Suppressor macrophage (primary cell): ENCODE measurements at places on chromosomes 16 and 17.

GRCh38 chr17:54859187-54859586, 41.5 kb upstream of the TOM1L1 start:
- no peak for DNase-seq

DNA sequence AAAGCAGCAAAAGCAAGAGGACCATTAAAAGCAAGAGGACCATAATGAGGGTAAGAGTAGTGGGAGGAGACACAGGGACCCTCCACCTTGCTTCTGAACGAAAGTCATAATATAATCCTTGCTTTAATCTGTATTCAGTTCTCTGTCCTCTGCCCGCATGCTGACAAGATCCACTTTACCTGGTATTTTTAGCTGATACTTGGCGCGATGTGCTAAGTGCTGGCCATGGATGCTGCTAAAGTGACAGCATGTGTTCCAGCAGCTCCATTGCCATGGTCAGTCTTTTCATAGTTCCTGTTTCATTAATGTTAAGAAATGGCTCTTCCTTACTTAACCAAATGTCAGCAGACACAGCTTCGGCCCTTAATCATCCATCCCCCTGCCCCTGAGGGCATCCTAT, 86.8 kb downstream of the CA10 start:
- DNase-seq = no peak

DNA sequence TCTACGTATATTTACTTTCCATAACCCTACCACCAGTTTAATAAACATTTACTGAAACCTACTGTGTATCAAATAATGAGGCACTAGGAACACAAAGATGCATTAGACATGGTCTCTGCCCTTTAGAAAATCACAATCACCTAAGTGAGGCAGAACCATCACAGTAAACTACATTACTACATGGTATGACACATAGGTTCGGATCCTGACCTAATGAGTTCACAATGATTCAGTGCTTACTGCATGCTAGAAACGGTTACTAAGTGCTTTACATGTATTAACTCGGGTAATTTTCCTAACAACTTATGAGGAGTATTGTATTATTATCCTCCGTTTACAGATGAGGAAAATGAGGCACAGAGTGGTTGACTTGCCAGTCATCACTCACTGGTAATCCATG, 5.2 kb upstream of the SYNRG start:
- DNase-seq = no peak

GRCh38 chr16:59697761-59698160, 963.6 kb upstream of the GOT2 start:
- no peak for DNase-seq

GRCh38 chr17:29107933-29108822, 65.2 kb downstream of the PIPOX start:
- peak; percentile 19 for DNase-seq

DNA sequence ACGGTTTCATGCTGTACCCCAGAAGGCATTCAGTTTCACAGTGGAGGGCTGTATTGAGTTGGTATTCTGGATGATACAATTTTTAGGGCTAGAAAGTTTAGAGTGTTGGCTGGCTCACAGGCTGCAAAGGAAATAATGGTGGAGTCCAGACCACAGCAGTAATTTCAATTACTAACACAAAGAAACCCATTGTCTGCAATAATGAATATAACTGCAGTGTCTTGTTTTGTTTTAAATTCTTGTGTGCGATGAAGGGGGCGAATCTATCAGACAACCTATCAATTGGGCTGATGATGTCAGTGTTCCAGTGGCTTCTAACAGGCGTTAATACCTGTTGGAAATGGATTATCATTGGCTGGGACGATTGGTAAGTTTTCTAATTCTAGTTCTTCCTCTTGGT, 1.5 kb downstream of the SP2 start:
- DNase-seq = no peak

DNA sequence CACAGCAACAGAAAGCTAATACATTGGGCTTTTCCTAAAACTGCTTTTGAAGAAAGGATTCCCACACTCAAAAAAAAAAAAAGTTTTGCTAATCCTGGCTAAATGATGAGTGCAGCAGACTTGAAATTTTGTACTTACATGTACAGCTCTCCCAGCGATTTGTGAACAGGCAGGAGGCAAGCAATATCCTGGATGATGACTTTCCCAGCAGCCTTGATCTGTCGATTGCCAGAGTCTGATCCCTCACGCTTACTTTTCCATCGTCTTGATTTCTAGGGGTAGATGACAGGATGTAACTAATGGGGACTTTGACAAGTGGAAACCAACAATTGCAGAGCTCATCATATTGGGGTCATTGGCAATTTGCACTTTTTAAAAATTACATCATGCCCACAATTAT, 91.4 kb downstream of the WDR59 start:
- no peak for DNase-seq

DNA sequence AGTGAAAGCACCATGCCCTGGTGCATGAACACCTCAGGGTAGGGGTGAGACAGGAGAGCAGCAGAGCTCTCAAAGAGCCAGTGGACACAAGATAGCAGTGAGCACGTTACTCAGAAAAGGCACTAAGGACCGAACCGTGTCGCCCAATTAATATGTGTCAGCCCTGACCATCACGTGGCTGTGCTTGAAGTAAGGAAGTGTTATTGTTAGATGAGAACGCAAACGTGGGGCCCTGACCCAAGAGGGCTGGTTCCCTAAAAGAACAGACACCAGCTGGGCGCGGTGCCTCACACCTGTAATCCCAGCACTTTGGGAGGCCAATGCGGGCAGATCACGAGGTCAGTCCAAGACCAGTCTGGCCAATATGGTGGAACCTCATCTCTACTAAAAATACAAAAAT, 16.3 kb downstream of the AXIN1 start:
- peak; percentile 57 for DNase-seq

GRCh38 chr17:4409659-4410058, 24.1 kb upstream of the SPNS3 start:
- DNase-seq = no peak

GRCh38 chr17:38984666-38985065, 17.5 kb upstream of the FBXO47 start:
- peak; percentile 73 for DNase-seq

GRCh38 chr16:12898551-12898950, 2.8 kb upstream of the SHISA9 start:
- DNase-seq = no peak

DNA sequence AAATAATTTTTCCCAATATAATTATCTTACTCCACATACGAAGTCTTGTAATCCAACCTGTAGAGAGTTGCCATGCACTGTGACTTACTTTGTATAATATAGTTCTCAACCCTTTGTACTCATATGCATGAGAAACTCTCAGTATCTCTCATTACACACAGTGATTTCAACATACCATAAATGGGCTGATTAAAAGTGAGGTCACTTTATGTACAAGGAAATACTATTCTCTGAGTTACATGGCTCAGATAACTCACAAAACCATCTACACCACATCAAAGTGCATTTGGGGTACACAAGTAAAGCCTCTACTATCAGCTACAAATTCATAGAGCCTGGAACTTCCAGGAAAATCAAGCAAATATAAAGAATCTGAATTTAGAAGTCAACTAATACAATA, 27.9 kb downstream of the SLFN12 start:
- DNase-seq = no peak

- peak; percentile 99 for DNase-seq
Measured at GRCh38 chr17:7842380-7843256, 8.6 kb downstream of the KDM6B start.

DNA sequence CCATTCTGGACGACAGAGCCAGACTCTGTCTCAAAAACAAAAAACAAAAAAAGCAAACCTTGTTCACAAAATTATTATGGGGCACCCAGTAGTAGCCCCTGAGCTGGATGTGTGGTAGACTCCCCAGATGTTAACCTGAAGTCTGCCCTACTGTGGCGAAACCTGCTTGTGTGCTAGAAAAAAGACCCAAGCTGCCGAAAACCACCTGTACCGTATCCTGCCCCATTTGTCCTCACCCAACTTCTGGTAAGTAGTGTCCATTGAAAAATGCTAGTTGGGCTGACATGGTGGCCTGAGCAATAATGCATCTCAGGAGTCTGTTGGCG, 9.1 kb downstream of the RMI2 start:
- no peak for DNase-seq

- DNase-seq = no peak
Measured at GRCh38 chr17:4490637-4491061, 8.0 kb upstream of the SPNS2 start.

GRCh38 chr16:82082097-82082496, 47.0 kb downstream of the HSD17B2 start:
- no peak for DNase-seq

- DNase-seq = no peak
Measured at GRCh38 chr16:72847187-72848027, 200.5 kb downstream of the ZFHX3 start.

- DNase-seq = no peak
Measured at GRCh38 chr17:79633993-79634813, 23.4 kb upstream of the RBFOX3 start.

DNA sequence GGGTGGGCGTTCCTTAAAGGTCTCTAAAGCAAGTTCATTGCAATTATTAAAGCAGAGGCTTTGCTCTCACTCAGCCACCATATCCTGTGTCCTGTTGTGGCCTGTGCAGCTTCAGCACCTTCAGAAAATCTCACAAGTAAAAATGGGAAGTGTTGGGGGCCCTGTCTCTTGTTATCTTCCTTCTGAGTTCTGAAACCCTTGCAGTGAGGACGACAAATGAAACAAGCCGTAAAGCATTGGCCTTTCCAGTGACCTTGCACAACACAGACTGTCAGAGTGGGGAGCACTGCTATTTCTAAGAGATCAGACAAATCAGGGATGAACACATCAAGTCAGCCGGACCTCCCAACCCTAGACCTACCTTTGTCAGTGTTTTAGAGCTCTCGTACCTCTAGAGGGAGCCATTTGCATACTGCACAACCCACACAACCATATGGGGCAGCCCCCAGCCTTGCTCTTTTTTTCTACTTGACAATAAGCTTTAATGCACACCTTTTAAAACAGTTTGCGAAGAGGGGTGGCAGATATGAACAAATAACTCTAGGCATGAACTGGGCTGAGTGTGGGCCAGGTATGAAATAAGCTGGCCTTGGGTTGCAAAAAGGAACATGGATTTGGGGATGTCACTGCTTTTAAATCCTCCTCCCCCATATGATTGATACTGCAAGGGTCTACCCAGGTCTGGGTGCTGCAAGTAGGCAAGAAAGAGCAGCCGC, 89.8 kb downstream of the KATNIP start:
- peak; percentile 52 for DNase-seq

DNA sequence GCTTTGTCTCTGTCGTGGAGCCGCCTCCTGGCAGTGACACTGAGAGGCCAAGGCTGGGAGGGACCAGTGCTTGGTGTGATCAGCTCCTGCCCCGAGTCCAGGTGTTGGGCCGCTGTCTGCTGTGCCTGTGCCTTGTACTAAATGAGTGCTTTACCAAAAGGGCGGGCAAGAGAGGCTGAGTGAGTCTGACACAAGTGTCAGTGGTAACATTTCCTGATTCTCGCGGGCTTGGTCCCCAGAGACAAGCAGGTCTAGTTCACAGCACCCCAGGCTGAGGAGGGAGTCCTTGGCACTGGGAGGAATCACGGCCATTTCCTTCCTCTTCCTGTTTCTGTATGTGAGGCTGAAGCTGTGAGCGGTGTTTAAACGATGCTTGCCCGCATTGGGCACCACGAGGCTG, 30.2 kb downstream of the PLD6 start:
- DNase-seq = peak; percentile 21

- peak; percentile 98 for DNase-seq
Measured at GRCh38 chr17:5031365-5032082, 3.7 kb downstream of the SLC52A1 start.

GRCh38 chr16:57818377-57819064, 16.2 kb upstream of the KIFC3 start:
- DNase-seq = no peak

- no peak for DNase-seq
Measured at GRCh38 chr16:76946879-76947278, 244.1 kb upstream of the MON1B start.

GRCh38 chr16:2926650-2926999, 14.9 kb downstream of the FLYWCH1 start:
- DNase-seq = no peak

GRCh38 chr17:31738488-31738887, 120.6 kb downstream of the COPRS start:
- DNase-seq = no peak

- no peak for DNase-seq
Measured at GRCh38 chr17:17398188-17398942, 78.4 kb upstream of the MED9 start.

- no peak for DNase-seq
Measured at GRCh38 chr17:14510136-14510535, 209.3 kb downstream of the HS3ST3B1 start.

GRCh38 chr17:50693036-50693682, 14.6 kb downstream of the ANKRD40 start:
- DNase-seq = no peak

DNA sequence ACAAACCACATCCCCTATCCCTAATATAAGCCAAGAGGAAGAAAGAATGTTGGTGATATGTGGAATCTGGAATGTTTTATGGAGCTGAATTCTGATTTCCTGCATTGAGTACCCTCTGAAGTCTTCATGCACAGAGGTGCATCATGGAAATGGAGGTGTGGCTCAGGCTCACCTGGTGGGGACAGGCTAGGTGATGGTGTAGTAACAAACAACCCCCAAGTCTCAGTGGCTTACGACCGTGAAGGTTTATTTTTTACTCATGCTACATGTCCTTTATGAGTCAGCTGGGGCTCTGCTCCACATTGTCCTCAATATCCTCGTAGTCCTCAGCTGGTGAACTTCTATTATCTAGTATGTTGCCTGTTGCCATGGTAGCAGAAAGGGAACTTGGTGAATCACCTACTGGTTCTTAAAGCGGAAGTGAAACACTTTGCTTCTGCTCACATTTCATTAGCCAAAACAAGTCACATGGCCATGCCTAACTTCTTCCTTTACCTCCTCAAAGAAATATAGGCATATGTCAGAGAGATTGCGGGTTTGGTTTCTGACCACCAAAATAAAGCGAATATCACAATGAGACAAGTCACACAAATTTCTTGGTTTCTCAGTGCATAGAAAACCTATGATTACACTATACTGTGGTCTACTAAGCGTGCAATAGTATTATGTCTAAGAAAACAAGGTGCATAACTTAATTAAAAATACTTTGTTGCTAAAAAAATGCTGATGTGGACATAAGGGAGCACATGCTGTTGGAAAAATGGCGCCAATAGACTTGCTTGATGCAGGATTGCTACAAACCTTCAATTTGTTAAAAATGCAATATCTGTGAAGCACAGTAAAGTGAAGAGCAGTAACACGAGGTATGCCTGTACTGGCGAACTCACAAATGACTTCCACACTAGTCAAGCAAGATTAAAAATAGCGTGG, at the start of gene PMFBP1:
Gene PMFBP1, minus strand, starts transcription at position 51 of the 930 bp plus-strand sequence. CDS start 947 bp downstream, outside the sequence.
- DNase-seq = peak; percentile 100

DNA sequence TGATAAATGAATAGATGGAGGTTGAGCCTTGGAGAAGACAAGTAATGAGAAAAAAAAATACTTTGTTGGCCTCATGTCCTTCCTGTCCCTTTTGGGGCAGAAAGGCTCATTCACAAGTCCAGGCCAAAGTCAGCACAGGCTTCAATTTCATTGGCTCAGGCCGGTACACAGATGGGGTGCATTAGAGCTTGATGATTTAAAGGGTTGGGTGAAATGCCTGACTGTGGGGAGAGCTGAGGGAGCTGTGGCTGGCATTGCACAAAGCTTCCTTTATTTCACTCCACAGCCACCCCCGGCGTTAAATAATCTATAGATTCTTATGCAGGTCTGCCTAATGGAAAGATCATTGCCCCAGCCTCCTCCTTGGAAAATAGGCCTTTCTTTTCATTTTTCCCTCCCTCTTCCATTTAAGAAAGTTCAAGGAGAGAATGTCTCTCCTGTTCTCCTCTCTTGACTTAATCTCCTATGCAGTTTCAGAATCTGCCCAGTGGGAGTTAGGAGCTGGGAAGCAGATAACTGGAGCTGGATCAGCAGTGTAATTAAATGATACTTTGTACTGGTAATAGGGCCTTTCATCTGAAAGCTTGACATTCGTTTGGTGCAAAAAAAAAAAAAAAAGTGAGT, 24.4 kb downstream of the YPEL2 start:
- DNase-seq = no peak
